ENCODE measurements at places on chromosomes 5 and 9.

DNA sequence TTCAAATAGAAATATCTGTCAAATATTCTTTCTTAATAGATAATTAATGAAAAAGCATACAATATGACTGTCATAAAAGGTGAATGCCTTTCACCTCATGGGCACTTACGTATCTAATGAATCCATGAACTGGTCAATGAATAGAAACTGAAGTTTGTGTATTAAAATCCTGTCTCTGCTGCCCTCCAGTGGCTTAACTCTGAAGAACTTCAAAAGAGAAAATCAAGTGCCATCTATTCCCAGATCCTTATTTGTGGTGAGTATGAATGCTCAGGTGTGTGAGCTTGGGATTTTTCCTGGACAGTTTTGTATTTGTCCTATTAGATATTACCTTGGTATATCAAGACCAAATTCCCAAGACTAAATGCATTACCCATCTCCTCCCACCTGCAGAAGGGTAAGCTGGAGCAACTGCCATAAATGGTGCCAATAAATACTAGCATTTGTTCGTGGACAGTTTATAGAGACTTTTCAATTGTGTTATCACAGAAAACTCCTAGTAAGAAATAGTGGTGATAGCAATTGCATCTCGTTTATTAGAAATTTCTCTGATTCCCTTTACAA is 44.0 kb upstream of the SVEP1 start:
- DNase-seq = peak; percentile 14

DNA sequence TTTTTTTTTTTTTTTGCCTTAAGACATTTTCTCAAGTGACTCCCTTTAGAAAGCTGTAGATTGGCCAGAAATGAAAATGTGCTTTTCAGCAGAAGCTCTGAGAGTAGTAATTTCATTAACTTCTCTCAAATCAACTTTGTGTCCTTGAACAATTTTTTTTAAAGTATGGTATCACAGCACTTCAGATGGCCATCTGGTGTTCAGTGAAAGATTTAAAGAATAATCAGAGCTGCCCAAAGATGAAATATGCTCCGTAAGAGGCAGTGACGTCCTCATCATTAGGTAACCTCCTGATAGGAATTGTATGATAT is 43.0 kb upstream of the PCAT7 start:
- no peak for DNase-seq

DNA sequence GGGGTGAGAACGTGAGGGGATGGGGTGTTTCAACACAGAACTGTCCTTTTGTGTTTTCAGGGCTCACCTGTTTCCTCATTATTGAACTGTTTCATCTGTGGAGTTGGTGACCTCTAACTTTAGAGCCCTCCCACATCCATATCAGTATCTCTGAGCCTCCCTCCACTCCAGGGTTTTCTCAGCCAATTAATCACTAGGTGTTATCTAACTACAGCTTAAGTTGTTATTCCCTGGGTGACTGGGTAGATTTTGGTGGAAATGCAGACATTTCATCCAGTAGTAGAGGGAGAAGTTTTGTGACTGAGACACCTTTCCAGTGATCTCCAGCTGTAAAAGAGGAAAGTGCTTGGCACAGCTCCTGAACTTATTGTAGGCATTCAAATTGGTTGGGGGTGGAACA is 23.7 kb downstream of the PPP3R2 start:
- DNase-seq = no peak

DNA sequence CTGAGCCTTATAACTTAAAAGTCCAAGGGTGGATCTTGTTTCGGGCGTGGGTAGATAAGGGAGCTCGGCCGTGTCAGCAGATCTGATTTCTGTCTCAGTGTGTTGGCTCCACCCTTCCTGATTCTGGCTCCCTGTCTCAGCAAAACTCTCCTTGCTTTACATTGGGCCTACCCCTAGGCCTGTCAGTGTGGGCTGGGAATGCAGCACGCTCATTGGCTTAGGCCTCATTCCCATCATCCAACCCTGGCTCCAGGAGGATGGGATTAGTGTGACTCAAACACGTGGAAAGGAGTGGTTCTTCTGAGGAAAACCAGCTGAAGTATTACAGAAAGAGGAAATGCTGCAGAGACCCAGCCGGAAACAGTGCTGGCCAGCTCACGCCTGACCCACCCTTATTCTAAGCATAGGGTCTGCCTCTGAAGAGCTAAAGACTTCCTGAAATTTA is 59.9 kb downstream of the ZFAND5 start:
- peak; percentile 88 for DNase-seq

DNA sequence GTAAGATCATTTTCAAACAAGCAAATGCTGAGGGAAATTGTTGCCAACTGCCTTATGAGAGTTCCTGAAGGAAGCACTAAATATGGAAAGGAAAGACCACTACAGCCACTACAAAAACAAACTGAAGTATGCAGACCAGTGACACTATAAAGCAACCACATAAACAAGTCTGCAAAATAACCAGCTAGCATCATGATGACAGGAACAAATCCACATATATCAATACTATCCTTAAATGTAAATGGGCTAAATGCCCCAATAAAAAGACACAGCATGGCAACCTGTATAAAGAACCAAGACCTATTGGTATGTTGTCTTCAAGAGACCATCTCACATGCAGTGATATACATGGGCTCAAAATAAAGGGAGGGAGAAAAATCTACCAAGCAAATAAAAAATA is 113.2 kb downstream of the DTWD2 start:
- DNase-seq = no peak
